ENCODE measurements at places on chromosomes 3 and 15.

DNA sequence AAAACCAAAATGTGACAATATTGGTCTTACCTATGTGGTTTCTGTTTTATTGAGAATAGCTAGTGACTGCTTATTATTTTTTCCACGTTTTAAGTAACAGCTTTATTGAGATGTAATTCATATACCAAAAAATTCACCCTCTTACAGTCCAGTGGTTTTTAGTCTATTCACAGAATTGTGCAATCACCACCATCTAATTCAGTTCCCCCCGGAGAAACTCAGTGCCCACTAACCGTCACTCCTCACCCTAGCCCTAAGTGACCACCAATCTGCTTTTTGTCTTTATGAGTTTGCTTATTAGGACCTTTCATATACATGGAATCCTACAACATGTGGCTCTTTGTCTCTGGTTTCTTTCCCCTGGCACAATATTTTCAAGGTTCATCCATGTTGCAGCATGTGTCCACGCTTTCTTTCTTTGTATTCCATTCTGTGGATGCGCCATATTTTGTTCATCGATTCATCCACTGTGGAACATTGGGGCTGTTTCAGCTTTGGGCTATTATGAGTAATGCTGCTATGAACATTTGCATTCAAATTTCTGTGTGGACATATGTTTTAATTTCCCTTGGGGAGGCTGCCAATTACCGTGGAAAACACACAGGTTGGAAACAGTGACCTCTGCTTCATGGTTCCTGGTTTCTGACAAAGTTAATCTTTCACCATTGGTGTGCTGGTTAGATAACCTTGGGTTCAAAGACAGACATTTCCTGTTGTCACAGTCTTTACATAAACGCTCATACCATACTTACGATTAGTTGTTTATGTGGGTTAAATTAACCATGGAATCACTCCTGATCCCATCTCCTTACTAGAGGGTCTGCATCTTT is 3.2 kb upstream of the BCL2L10 start:
- no peak for DNase-seq

DNA sequence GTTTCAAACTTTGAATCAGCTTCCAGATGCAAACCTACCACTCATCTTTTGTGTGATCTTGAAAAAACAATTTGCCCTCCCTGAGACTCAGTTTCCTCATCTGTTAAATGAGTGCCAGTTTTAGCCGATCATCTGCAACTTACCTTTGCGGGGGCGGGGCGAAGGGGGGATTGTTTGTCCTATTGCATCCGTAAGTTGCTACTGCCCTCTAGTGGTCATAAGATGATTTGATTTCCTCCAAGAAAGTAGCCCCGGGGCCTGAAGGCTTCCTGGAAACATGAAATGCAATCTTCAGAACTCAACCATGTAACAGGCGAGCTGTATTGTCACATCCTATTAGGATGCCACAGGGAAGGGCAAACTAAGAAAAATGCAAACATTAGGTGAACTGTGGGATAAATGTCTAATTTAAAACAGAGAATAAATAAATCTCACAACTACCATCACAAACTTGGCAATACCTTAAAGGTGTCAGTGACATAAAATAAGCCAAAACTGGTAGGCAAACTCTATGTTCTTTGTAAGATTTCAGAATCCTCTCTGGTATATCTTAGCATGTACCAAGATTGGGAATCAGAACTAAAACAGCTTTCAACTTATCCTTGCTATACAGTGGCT is 63.5 kb upstream of the CLDN18 start:
- peak; percentile 26 for DNase-seq

- no peak for DNase-seq
Measured at GRCh38 chr3:53231532-53232511, 24.0 kb downstream of the TKT start.

- no peak for DNase-seq
Measured at GRCh38 chr3:2826453-2826852, 283.7 kb downstream of the IL5RA start.

GRCh38 chr3:58596834-58597518 is 19.8 kb upstream of the FAM107A start:
- DNase-seq = no peak

GRCh38 chr3:72663429-72663828 is 184.8 kb downstream of the SHQ1 start:
- no peak for DNase-seq

GRCh38 chr3:53606793-53607192 is 112.4 kb downstream of the CACNA1D start:
- DNase-seq = no peak

- DNase-seq = no peak
Measured at GRCh38 chr15:56765251-56765650, 31.9 kb upstream of the ZNF280D start.

DNA sequence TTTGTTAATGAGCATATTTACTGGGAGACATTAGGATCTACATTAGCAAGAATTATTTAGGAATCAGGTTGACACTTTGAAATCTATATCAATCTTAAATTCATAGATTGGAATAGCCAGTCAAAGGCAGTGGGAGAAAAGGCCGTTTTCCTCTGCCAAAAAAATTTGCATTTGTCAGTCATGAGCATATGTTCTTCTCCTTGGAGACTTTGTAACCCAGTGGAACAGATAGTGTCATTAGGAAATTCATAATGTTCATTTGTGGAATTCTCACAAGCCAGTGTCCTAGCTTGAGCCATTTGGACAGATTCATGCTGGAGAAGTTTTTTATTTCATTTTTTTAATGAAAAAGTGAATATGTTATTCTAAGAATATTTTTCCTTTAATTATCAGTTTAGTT is 260.1 kb downstream of the OXSM start:
- no peak for DNase-seq

DNA sequence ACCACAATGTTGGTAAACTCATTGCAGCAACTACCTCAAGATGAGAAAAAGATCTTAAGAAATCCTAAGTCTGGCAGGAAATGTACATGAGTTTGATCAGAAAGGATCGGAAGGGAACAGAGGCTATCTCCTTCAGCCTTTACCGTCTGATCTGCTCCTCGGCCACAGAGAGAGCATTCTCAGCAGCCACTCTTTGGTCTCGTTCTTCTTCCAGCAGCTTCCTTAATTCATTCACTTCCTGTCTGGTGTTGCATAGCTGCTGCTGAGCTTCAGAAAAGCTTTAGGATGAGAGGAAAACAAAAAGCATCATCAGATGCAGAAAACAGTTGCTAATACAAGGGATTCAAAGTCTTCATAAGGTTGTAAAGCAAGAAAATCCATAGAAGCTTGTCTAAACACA is 6.6 kb upstream of the HCLS1 start:
- no peak for DNase-seq

GRCh38 chr3:52845691-52846431 is 11.0 kb upstream of the MUSTN1 start:
- no peak for DNase-seq
